Kidney (tissue), 22 donors: ENCODE measurements at places on chromosomes 5 and 9. TPM values are rescaled to one million over a fixed set of nuclear protein-coding genes. Genes with fewer than 3 reads are reported as not detected.

GRCh38 chr5:171588046-171588445, 168.6 kb downstream of the FGF18 start:
- DNase-seq: no peak

DNA sequence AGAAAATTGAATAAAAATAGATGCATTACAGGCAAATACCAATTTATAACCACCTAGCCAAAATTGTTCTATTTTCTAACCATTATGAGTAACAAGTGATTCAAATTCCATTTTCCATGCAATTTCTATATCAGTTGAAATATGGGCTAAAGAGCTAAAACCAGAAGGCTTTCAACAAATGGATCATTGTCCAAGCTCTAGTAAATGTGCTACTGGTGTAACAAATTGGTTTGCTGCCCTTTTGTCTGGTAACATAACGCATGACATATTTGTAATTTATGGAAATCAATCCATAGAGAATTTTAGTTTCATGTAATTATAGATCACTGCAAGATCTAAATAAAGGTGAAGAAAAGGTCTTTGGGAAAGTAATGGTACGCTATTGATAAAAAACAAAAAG, 708.0 kb upstream of the GRAMD2B start:
- DNase-seq: no peak

GRCh38 chr5:2902186-2902585, 150.7 kb upstream of the IRX2 start:
- no peak for DNase-seq

The ANGPTL2 gene
- 4.3 TPM for polyA plus RNA-seq

GRCh38 chr9:90793729-90794128, 7.9 kb upstream of the SYK start:
- DNase-seq: no peak

- peak; percentile 94 for DNase-seq
These were observed 2.0 kb downstream of the CD74 start for GRCh38 chr5:150410524-150411244.

GRCh38 chr9:115115924-115116323, 2.0 kb downstream of the TNC start:
- DNase-seq: no peak

DNA sequence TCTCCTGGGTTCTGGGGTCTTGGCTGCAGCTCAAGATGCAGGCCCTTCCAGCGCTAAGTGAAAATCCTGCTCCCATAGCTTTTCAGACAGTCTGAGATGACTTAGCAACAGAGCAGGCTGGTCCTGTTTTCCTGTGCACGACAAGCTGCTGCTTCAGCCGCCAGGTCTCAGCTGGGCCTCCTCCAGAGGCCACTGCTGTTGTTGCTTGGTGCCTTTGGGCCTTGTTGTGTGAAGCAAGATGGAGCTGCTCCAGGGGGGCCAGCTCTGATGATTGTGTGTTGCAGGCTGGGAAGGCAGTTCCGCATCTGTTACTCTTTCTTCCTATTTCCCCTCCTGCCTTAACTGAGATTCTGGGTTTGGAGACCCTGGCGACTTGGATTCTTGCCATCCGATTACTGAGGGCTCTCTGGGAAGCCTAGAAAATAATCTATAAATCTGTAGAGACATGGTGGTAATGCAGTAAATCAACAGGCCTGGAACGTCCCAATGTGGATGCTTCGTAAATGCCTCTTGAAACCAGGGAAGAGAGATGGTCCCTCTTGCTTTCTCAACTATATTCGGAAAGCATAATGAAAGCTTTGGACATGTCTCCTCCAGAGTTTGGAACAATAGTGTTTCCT, 3.2 kb downstream of the MAP1B start:
- no peak for DNase-seq

GRCh38 chr9:99140685-99141314, 35.9 kb downstream of the TGFBR1 start:
- peak; percentile 28 for DNase-seq

- DNase-seq: no peak
These were observed 53.9 kb downstream of the PRDM6 start for GRCh38 chr5:123142957-123143356.

The TERT gene
- polyA plus RNA-seq: not detected

DNA sequence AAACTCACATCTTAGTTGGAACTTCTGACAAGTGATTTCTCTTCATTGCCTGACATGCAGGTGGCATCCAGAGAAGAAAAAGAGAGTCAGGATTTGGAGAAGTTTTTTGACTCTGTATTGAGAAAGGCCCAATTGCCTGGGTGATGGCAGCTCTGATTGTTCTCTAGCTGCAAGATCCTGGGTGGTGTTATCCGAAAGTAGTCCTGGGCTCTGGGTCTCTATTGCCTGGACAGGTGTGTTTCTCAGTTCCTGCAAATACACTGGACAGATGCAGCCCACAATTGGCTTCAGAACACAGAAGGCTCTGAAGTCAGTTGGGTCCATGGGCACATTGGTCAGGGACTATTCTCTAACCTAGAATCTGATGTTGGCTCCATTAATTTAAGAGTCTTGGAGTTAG, 67.4 kb downstream of the RGS3 start:
- DNase-seq: no peak

The CCDC69 gene
- polyA plus RNA-seq: 11.1 TPM

The C9 gene
- 1.5 TPM for polyA plus RNA-seq
